ENCODE measurements at places on chromosomes 5 and 9.

GRCh38 chr9:35397216-35397698 is 92.7 kb upstream of the RUSC2 start:
- DNase-seq: no peak

- no peak for DNase-seq
Measured at GRCh38 chr9:74817816-74818215, 69.9 kb downstream of the TRPM6 start.

GRCh38 chr5:67516948-67517565 is 320.5 kb upstream of the CD180 start:
- DNase-seq: no peak

DNA sequence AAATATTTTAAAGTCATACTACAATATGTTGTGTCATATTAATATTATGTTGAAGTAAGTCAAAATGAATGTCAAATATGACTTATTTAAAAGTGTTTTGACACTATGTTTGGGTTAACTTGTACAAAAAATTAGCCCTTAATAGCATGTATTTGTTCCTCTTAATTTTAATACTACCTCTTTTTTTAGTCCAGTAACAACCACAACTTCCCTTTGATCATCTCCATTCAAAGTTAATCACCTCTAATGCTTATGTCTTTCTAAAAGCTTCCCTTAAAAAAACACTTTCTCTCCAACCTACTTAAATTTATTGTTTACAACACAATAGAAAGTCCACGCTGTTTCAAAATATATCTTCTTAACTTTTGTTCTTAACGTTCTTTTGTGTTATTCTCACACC is 9.6 kb downstream of the SLCO4C1 start:
- no peak for DNase-seq

- DNase-seq: no peak
Measured at GRCh38 chr5:146704949-146705665, 173.4 kb downstream of the PPP2R2B start.

GRCh38 chr5:64201996-64202395 is 36.4 kb downstream of the RNF180 start:
- DNase-seq: no peak

All from left lung (tissue), 14 donors.